ENCODE measurements at places on chromosomes 7 and 10.

DNA sequence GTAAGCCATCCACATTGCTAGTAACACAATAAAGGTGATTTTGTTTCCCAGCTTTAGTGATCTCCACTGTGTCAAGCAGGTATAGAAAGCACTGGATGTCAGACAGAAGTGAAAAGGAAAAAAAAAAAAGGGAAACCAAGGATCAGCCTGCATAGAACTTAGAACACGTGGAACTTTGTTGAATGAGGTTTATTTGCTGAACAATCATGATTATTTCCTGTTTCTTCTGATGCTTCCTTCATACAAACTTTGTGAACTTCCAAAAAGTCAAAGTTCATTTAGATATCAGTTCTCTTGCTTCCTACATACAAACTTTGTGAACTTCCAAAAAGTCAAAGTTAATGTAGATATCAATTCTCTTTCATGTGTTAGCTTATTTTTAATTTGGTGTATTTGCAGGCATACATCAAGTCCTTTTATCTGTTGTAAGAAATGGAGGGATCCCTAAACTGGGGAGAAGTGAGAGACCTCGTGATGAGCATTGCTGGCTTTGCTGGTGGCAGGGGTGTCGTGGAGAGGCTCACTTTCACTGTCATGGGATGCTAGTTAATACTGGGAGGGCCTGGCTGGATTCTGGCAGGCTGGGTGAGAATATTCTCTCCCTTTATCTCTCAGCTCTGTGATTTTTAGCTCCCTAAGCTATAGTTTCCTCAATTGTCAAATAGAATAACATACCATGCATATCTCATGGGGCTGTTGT is 298.4 kb downstream of the INHBA start:
- no peak for DNase-seq

- DNase-seq: no peak
Measured at GRCh38 chr7:75694638-75695399, 43.9 kb downstream of the HIP1 start.

- no peak for DNase-seq
Measured at GRCh38 chr10:31036209-31036608, 4.5 kb upstream of the ZNF438 start.

DNA sequence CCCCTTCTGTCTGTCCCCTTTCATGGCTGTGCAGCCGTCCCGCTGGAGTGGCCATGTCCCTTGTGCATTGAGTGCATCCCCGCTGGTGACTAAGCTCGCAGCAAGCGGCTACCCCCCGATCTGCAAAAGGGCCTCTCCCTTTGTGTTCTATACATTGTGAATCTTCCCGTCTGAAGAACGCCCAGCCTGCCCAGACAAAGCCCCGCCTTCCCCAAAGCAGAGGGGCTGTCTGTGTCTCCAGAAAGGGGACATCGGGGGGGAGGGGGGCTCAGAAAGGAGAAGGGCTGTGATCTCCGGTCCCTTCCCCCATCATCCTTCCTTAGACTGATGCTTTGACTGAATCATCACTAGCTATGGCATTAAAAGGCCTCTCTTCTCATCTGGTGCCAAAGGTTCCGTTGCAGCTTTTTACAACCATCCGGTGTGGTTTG is 11.9 kb downstream of the NPTX2 start:
- no peak for DNase-seq

Measured in NK-92 treated with Interleukin-12 subunit alpha and Interleukin-12 subunit beta, amount 100 ng/mL, for 24 hours (cell line).